Naive thymus-derived CD4-positive, alpha-beta T cell (primary cell): ENCODE measurements at places on chromosomes 7 and 10. TPM values are rescaled to one million over a fixed set of nuclear protein-coding genes. Genes with fewer than 3 reads are reported as not detected.

DNA sequence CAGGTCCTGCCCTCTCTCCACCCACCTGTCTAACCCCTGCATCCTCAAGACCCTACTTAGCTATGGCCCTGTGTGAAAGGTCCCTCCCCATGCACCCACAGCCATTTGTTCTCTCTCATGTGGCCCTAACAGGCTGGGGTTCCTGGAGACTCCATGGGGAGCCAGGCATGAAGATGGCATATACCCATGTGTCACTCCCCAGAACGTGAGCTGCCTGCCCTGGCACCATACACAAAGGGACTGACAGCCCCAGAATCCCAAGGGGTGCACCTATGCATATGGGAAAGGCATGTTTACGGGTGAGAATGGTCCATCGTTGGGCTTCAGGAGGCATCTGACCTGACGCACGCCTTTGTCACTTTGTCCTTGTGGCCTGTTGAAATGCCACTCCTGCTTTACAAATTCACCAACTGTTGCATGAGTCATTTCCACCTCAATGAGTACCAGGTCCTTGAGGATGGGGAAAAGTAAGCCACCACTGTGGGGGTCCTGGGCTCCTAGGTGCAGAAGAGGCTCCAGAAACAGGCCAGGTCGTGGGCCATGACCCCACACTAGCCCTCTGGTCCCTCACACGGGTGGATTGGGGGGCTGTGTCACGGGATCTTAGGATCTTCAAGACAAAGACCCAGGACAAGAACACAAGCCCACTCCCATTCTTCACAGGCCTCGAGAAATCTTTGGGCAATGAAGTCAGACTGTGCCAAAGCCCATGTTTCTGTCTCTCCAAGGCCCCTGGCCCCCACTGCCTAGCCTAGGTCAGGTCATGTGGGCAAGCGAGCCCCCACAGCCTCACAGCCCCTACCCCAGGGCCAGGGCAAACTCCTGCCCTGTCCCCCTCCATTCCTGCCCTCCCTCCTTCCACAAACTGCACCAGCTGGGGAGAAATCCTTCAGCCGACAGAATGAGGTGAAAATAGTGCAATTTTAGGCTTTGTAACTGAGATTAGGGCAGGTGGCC, 8.6 kb downstream of the GPRIN2 start:
- no peak overlapping the region for H3K4me3 ChIP-seq
- H3K27me3 ChIP-seq, result no peaks in the 10 kb centered on the region
- no peak overlapping the region for H3K27ac ChIP-seq

DNA sequence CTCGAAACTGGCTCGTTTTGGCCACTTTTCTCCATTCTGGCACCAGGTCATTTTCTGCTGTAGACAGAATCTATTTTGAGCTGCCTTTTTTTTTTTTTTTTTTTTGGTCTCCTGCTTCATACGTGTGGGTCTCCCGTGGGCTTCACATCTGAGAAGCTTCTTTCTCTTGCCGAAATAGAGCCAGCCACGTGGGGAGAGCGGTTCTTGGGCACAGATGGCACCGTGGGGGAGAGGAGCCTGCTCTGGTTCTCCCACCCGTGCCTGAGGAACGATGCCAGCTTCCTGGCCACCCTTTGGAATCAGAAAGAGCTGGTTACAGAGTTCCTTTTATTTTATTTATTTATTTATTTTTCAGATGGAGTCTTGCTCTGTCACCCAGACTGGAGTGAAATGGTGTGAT, 48.7 kb upstream of the OCM2 start:
- no peak overlapping the region for H3K27ac ChIP-seq
- no peaks in the 10 kb centered on the region for H3K4me1 ChIP-seq
- no peak for DNase-seq
- H3K27me3 ChIP-seq, result no peaks in the 10 kb centered on the region
- no peaks in the 10 kb centered on the region for H3K36me3 ChIP-seq

GRCh38 chr7:80410081-80410480, 101.8 kb downstream of the GNAT3 start:
- H3K36me3 ChIP-seq, result no peaks in the 10 kb centered on the region
- H3K4me3 ChIP-seq, result no peak overlapping the region
- no peak overlapping the region for H3K27ac ChIP-seq
- H3K27me3 ChIP-seq, result no peaks in the 10 kb centered on the region

DNA sequence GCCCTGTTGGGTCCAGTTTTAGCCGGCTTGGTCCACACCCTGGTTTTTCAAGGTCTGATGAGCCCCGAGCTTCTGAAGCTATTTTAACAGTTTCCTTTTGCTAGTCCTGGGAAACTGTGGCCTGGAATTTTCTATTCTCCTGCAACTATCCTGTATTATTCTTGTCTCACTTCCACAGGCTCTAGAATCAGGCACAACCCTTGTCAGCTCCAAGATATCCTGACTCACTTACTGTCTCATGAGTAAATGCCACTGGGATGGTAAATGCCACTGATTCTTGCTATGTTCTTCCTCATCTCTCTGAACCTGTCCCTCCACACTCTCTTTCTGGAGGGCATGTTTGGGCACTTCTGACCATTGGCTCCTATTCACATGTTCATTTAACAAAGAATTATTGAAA, 611.5 kb upstream of the IGFBP3 start:
- no peaks in the 10 kb centered on the region for H3K4me1 ChIP-seq
- H3K4me3 ChIP-seq, result no peak overlapping the region
- H3K36me3 ChIP-seq, result no peaks in the 10 kb centered on the region
- DNase-seq, result no peak
- no peak overlapping the region for H3K27ac ChIP-seq

GRCh38 chr10:100355086-100355485, 8.1 kb downstream of the SCD start:
- H3K27me3 ChIP-seq, result no peaks in the 10 kb centered on the region
- H3K4me1 ChIP-seq, result no peaks in the 10 kb centered on the region
- peaks cover 13% of the 10 kb centered on the region for H3K36me3 ChIP-seq
- no peak overlapping the region for H3K4me3 ChIP-seq
- no peak for DNase-seq

PIK3AP1 gene
- 2.5 TPM for total RNA-seq

GDF2 gene
- not detected for total RNA-seq

PTPRE gene
- total RNA-seq, result 24.3 and 25.4 TPM in 2 replicates

NCF1 gene
- 0.92 and 2.3 TPM in 2 replicates for total RNA-seq
